DND-41 (cell line): ENCODE measurements at places on chromosomes 6 and 20.
A peak's percentile ranks its signal among the peaks of the same experiment; 100 is the strongest.

DNA sequence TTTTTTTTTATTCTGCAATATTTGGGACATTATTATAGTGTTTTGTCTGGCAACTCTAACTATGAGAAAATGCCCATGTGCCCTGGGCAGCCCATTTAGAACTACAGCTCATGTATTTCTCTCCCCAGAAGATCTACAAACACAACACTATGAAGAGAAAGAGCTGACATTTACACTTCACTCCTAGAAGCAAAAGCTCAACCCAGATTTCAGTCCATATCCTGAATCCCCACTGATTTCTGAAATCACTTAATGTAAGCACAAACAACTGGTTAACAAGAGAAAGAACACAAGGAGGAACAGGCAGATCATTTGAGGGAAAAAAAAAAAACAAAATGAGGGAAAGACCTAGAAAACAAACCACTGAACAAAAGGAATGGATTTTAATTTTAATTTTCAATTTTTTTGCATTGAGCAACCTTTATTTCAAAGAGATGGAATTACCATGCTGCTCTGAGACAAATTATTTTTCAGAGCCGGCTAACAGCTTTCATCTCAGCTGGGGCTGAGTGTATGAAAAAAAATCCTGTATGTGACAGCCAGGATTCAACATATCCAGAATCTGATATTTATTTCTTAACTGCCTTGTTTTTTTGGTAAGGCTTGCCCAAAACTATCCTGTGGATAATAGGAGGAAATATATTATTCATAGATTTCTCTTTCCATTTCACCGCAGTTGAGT is 32.5 kb downstream of the KIAA0319 start:
- DNase-seq = no peak

- no peak for DNase-seq
These were observed 4.0 kb downstream of the QKI start for GRCh38 chr6:163418311-163419029.

DNA sequence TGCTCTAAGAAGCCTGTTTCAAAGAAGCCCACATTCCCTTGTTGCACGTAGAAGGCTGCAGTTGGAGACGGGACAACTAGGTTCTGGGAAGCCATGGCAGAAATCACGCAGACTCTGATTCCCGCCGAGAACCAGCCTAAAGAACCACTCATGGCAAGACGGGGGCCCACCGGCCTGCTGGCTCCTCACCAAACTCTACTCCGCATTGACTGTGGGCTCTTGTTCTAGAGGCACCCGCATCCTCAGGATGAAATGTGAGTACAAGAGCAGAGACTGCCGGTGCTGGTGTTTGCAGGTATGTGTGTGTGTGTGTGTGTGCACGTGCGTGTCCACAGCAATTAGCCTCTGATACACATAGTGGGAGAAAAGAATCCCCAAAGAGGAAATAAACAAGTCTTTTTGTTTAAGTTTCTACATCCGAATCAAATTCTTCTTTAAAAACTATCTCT is 42.3 kb upstream of the NR2E1 start:
- DNase-seq = no peak

GRCh38 chr6:170198298-170198697 is 92.6 kb downstream of the DLL1 start:
- DNase-seq = no peak

GRCh38 chr20:40945754-40946450 is 82.7 kb upstream of the TOP1 start:
- peak; percentile 81 for DNase-seq

- no peak for DNase-seq
These were observed 188.1 kb downstream of the UBE3D start for GRCh38 chr6:82877213-82878195.

DNA sequence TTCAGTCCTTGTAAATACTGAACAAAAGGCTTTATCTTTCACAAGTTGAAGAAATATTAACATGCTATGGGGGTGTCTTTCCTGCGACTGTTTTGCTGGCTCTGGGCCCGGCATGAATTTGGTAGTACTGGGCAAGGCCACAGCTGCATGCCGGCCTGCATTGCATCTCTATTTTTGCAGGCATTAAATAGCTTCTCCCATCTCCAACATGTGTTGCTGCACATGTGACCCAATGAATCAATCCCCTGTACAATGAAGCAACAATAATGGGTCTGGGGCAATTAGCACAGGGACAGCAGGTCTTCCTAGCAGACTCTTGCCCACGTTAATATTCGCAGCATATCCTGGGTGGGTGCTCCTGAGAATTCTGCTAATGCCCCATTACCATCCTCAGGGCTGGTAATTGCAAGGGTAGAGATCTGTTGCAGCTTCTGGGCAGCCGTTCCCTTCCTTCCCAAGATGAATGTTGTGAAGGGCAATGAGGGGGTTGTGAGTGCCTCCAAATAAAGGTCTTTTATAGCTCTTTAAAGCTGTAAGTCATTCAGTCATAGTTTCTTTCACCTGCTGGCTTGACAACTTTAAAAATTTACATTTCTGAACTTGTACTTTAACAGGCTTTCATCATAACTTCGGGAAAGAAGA is 24.3 kb upstream of the CDYL start:
- no peak for DNase-seq

GRCh38 chr6:87436435-87436834 is 28.7 kb downstream of the CFAP206 start:
- DNase-seq = peak; percentile 77

DNA sequence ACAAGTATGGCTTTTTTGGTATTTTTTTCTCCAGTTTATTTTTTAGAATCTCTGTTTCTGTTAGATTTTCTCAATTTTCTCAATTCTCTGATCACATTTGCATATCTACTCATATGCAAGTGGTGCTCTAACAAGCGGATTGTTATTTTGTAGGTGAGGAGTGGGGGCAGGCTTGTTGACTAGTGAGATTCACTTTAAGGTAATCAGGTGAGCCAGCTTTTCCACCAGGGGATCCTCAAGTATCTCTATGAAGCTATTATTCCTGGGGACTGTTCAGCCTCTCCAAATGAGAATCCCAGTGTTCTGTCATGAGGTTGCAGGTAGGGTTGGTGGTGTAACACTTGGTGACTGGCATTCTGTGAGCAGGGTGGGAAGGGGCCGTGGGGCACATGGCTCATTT is 274.3 kb upstream of the FERMT1 start:
- DNase-seq = no peak

DNA sequence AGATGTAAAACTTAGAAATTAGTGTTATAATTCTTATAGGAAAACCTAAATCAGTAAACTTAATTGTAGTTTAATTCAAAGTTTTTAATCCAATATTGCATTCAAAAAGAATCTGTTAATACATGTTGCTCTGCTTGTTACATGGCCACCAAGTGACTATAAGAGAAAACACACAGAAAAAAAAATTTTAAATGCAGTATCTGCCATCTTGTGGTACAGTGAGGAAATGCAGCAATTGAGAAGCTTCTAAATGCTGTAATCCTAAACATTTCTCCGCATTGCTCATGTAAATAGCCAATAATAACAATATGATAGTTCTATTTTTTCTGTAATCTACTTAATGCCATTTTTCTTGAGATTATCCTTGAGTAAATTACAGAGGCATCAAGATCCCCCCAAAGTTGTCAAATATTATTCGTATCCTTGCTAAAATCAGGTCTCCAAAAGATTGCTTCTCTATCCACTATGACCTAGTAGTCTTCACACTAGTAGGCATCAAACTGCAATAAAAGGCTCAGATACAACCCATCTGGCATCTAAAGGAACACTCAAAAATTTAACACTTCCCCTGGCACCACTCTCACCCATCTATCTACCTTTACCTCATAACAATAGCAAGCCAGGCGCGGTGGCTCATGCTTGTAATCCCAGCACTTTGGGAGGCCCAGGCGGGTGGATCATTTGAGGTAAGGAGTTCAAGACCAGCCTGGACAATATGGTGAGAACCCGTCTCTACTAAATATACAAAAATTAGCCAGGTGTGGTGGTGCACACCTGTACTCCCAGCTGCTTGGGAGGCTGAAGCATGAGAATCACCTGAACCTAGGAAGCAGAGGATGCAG is 34.6 kb downstream of the HDAC2 start:
- peak; percentile 16 for DNase-seq

DNA sequence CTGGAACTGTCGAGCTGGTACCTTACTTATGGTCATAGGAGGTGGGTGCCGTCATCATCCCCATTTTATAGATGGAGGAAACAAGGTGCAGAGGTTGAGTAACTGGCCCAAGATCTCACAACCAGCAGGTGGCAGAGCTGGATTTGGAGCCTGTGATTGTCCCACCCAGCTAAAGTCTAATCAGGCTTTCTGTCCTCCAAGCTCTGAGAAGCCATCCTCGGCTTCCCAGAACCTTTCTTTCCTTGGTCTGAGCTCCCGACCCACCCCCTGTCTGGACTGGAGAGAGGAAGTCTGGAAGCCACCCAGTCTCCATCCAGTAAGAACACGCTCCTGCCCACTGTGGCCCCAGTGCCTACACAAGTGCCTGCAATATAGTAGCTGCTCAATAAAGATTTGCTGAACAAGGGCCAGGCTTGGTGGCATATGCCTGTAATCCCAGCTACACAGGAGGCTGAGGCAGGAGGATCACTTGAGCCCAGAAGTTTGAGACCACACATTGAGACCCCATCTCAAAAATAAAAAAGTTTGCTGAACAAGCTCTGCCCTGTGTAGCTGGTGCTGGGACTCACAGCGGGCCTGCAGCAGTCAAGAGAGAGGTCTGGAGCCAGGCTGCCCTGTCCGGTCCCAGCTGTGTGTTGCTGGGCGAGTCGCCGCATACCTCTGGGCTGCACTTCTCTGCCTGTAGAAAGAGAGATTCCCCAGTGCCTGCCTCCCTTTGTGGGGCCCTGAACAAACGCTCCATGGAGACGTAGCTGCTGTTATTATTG is 32.5 kb upstream of the DLGAP4 start:
- peak; percentile 22 for DNase-seq

- no peak for DNase-seq
These were observed 14.0 kb upstream of the MRGBP start for GRCh38 chr20:62782149-62782892.

GRCh38 chr6:106146852-106147351 is 60.8 kb downstream of the PRDM1 start:
- DNase-seq = no peak

GRCh38 chr6:1596088-1596852 is 13.4 kb upstream of the FOXC1 start:
- DNase-seq = peak; percentile 69

GRCh38 chr20:45189067-45189609 is 14.4 kb downstream of the PI3 start:
- no peak for DNase-seq

- DNase-seq = no peak
These were observed 80.8 kb upstream of the FUCA2 start for GRCh38 chr6:143592335-143592734.

- no peak for DNase-seq
These were observed 22.7 kb upstream of the NUP153 start for GRCh38 chr6:17729223-17730077.

DNA sequence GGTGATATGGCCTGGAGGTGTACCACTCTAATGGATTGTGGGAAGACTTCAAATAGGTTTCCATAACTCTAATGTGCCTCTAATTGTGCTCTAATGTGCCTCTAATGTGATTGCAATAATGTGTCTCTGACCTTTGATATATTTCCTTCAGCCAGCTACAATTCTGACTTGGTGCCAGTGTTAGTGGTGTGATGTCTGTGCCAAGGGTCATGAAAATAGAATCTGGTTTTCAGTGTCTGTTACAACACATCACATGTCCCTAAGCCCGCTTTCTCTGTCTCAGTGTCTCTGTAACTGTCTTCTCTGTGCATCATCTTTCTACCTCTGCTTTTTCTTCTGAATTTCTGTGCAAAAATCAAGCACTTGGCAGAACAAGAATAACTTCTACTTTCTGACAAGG is 77.2 kb upstream of the ECI2 start:
- DNase-seq = no peak

- no peak for DNase-seq
These were observed 51.5 kb upstream of the SMIM29 start for GRCh38 chr6:34300332-34300751.

GRCh38 chr6:39391182-39391581 is 68.7 kb upstream of the KCNK16 start:
- DNase-seq = no peak

- no peak for DNase-seq
These were observed 284.8 kb downstream of the PTPRK start for GRCh38 chr6:128235556-128235955.

DNA sequence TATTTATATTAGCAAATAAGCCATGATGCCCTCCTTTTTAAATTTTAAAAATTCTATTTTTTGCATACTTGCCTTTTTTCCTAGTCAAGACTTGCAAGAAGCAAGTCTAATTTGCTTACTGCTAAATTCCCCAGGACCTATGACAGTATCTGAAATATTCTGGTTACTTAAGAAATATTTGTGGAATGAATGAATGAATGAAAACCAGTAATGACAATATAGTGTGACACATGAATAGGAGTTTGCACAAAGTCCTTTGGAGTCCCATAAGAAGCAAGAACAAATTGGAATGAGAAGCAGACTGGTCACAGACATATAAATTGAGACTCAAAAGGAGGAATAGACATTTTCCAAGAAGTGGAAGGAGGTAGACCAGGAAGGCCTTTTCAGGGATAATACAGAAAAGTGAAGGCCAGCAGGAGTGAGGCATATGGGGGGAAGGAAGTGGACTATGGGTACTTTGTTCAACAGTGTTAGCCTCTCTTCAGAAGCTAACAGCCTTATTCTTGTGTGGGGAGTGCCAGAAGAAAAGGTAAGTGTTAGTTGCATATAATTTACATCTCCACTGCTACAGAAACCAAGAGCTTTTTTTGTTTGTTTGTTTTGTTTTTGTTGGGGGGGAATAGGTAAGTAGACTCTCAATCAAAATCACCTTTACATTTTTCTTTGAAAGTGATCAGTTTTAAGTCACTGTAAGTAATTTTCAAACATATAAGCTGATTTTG is 93.6 kb upstream of the FAM184A start:
- no peak for DNase-seq

GRCh38 chr20:32806356-32806755 is 13.4 kb upstream of the MAPRE1 start:
- DNase-seq = no peak

DNA sequence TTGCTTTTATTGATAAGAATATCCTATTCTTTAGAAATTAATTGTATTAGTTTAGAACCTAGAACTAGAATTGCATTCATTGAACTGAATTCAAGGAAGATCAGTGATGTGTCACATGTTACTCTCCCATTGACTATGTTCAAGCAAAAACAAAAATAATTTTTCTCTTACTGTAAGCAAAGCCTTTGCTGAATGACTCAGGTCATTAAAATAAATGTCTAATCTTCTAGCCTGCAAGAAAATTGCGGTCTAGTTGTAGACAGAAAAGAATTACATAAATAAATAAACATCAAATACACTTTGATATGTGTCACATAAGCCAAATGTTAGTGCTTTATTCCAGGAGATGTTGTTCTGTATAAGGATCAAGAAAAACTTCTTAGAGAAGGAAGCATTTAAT is 387.9 kb downstream of the ADGRB3 start:
- no peak for DNase-seq

DNA sequence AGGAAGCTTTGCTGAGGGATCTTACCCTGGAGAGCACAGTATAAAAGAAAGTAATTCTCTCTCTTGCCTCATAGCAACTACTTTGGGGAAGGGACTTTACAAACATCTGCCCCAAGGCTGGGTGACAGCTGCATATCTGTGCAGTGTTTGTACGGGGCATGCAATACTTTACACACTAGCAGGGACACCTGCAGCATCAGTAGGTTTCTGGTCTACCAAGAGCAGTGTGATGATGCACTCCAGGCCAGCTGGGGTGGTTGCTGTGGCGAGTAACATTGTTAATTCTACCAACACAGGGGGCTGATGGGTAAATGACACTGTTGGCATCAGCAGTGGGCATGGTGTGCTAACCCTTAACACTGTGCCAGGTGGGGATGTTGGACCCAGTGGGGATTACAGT is 48.0 kb downstream of the ADTRP start:
- no peak for DNase-seq
